Esophagus squamous epithelium (tissue), 5 donors: ENCODE measurements at places on chromosomes 5 and 9.

DNA sequence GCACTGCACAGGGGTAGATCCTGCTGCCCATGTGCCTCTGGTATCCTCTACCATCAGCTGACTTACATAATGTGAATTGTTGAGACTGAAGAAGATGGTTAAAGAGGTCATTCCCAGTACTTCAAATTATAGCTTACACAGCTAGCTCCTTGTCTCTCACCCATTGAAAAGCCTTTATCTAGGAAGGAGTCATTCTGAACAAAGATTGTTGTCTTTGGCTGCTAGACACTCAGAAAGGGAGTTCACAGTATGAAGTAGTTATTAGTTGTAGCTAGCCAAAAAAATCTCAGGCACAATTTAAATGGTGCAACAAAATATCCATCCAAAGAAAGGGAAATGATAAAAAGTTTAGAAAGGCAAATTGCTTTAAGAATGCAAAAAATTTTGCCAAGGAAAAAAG lies 102.0 kb upstream of the NREP start:
- DNase-seq: no peak

DNA sequence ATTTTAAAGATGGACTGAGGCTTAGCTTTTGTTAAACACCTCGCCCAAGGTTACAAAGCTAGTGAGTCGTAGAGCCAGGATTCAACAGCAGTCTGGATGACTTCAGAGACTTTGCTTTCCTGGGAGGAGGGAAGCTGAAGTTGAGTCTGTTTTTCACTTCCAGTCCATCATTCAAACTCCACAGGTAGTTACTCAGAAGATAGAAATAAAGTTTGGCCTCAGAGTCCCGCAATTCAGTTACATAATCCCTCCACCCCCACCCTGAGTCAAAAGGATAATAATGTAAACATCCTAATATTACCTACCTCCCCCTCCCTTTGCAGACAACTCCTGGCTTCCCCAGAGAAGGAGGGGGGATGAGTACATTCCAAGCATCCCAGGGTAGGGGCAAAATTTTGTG lies 8.1 kb downstream of the HBEGF start:
- no peak for DNase-seq

GRCh38 chr9:111965566-111966019 lies 69.0 kb downstream of the UGCG start:
- no peak for DNase-seq

GRCh38 chr5:120139039-120139438 lies 325.1 kb upstream of the PRR16 start:
- DNase-seq: no peak

- DNase-seq: no peak
Measured at GRCh38 chr9:123234853-123235252, 33.5 kb downstream of the STRBP start.

- DNase-seq: no peak
Measured at GRCh38 chr9:91451431-91452270, 28.0 kb upstream of the NFIL3 start.

DNA sequence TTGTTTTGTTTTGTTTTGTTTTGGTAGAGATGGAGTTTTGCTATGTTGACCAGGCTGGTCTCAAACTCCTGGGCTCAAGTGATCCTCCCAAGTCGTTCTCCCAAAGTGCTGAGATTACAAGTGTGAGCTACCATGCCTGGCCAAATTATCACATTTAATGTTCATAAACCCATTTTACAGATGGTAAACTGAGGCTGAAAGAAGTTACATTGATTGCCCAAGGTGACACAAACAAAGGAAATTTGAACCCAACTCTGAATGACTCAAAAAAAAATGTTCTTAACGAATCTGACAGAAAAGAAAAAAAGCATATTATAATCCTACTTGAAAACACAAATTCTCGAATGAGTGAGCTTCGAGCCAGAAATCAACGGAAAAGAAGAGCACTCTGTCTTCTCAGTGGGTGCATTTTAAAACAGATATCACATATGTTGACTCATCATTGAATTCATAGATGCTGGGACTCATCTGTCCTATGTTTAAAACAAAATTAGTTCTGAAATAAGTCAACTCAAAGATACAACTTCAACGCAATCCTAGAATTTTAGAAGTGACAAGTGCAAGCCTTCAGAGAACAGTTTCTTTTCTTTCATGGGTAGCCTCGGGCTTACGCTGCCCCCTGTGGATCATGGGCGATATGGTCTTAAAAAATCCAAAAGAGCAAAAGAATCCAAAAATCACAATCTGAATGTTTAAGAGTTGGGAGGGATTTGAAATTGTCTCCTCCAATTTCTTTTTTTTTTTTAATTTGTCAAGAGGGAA lies 28.4 kb downstream of the TIMD4 start:
- DNase-seq: no peak

DNA sequence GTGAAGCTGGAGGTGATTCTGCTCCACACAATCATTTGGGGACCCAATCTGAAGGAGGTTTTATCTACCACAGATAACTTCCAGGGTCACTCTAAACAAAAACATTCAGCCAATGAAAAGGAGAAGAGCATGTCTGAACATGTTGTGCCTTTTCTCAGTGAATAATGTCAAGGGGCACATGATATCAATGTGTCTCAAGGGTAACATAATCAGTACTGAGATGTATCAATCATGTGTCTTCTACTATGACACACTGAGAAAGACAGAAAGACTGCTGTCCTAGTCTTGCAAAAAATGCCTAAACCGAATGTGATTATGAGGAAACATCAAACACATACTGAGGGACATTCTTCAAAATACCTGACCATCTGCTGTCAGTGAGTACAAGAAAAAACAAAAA lies 25.4 kb upstream of the RASA1 start:
- no peak for DNase-seq

GRCh38 chr9:95073042-95073607 lies 244.4 kb downstream of the FANCC start:
- no peak for DNase-seq

- no peak for DNase-seq
Measured at GRCh38 chr9:129981180-129981907, 61.6 kb downstream of the FNBP1 start.

- no peak for DNase-seq
Measured at GRCh38 chr5:43773478-43773844, 170.5 kb downstream of the NNT start.

- DNase-seq: no peak
Measured at GRCh38 chr5:89396278-89396954, 513.4 kb upstream of the MEF2C start.

- DNase-seq: no peak
Measured at GRCh38 chr9:80811656-80812055, 877.7 kb downstream of the TLE1 start.
